Stimulated activated CD8-positive, alpha-beta memory T cell treated with anti-CD3 and anti-CD28 coated beads, Interleukin-4, amount 100 ng/mL, for 4 hours (primary cell): ENCODE measurements at places on chromosomes 4 and X.

- DNase-seq = no peak
Observed at GRCh38 chr4:52868133-52868532, 6.0 kb downstream of the RASL11B start.

GRCh38 chrX:133297284-133297683, 79.1 kb upstream of the TFDP3 start:
- DNase-seq = no peak

DNA sequence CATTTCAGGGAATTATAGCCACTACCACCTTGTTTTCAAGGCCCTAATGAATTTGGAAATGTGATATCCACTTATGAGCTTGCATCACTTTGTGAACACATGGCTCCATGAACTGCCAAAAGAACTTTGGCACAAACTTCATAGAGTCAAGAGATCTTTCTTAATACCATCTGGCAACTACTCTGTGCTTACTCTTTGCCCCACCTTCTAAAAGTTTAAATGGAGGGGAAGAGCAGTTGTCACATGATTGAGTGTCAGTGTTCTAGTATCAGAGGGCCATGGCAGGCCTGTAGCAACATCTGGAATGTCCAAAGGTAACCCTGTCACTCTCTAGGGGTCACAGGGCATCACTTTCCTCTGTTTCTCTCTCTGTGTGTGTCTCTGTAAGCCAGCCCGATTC, 2.6 kb upstream of the ADH1B start:
- no peak for DNase-seq

- DNase-seq = no peak
Observed at GRCh38 chr4:1600211-1600780, 83.8 kb downstream of the FAM53A start.

DNA sequence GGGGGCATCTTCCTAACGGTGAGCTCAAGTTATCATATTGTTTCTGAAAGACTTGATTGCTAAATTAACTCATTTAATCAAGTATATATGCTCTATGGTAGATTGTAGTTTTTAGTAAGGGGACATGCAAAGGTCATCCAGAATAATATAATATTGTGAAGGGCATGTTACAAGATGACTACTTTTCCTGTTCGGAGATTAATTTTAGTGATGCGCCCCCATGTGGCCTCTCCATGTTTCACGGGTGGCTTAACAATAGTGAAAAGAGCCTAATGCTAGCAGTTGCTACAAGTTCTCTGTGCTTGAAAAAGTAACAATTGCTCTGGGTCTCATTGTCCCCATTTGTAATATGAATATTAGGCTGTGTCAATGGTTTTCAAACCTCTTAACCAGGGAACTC, 12.2 kb downstream of the SMPX start:
- no peak for DNase-seq

GRCh38 chr4:53974561-53974960, 89.8 kb downstream of the CHIC2 start:
- no peak for DNase-seq

- no peak for DNase-seq
Observed at GRCh38 chr4:182642831-182643230, 274.4 kb downstream of the DCTD start.

DNA sequence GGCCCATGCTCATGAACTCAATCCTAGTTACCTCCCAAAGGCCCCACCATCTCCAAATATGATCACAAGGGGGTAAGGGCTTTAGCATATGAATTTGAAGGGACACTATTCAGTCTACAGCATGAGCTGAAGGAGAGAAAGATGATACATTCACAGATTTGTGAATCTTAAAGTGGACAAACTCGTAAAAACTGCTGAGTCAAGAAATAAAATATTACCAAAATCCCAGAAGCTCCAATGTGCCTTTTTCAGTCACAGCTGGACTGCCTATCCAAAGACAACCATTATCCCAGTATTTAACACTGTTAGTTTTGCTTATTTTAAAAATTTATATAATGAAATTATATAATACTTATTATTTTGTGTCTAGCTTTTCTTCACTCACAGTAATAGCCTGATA, 109.0 kb downstream of the CXXC4 start:
- no peak for DNase-seq

DNA sequence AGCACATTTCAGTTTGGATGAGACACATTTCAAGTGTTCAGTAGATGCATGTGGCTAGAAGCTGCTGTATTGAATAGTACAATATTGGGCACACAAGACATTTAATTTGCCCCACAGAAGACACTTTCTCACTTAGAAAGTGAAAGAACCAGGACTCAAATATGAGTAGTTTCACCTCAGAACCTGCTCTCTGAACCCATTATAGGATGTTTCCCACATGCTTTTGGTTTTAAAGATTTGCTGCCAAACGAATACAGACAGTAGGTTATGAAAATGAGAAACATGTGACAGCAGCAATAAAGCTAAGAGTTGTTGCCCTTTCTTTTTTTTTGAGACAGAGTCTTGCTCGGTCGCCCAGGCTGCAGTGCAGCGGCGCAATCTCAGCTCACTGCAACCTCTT, 32.3 kb downstream of the C4orf54 start:
- no peak for DNase-seq

DNA sequence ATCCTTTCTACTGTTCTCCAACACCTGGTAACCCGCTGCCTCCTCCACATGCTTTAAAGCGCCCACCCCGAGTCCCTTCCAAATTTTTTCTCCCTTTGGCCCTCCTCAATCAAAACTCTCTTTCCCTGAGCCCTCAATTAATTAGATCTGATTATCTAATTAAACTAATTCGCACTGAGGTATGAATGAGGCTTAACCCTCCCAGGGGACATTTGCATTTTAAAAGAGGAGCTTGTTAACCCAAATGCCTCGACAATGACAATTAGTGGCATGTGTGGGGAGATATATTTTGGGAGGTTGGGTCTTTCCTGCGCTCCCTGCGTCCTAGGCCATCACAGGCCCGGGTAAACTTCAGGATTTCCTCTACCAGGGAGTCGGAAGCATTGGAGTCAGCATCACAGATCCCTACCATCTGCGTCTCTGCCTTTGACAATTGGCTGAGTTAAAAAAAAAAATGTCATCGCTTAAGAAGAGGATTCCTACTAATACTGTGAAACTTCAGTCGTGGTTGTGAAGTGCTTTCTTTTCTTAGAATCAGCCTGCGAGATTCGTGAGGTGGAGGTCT, 50.6 kb downstream of the TENM3 start:
- no peak for DNase-seq

DNA sequence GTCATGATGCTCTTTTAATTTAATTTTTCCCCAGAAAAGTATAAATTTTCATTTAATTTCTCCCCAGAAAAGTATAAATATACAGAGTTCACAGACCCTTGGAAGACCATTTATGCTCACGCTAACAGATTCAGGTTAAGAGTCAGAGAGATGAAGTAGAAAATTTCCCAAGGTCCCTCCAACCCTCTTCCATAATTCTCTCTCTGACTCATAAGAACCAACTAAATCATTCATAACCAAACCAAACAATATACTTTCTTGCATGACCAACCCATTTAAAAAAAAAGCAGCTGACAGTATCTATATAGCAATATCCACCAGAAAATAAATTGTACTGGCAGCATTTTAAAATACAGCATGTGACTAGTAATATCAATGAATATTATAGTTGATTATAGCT, 3.9 kb downstream of the KLHL8 start:
- DNase-seq = no peak

DNA sequence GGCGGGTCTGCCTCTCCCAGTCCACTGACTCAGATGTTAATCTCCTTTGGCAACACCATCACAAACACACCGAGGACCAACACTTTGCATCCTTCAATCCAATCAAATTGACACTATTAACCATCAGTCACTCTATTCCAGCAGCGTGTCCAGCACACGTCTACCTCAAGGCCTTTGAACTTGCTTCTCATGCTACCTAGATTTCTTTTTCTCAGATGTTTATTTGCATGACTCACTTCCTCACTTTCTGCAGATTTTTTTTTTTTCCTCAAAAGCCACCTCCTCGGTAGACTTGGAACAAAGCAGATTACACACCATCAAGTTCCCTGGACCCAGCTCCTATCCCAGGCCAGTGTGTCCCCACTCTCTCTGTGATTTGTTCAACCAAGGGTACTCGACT, 49.5 kb downstream of the SUPT20HL2 start:
- DNase-seq = no peak

DNA sequence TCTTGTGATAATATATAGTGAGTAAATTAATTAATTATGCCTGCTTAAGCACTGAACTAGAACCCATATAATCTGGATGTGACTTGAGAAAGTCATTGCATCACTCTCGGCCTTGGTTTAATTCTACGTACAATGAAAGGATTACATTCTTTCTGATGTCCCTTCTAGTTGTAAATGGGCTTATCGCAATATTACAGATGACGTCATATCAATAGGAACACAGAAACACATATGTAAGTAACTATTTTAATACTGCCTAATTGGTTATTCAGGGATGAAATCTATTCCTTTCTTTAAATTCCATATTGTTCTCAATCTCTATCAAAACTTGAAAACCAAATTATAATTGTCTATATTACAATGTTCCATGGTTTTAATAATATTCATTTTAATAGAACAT, 504.6 kb downstream of the PRR32 start:
- no peak for DNase-seq

DNA sequence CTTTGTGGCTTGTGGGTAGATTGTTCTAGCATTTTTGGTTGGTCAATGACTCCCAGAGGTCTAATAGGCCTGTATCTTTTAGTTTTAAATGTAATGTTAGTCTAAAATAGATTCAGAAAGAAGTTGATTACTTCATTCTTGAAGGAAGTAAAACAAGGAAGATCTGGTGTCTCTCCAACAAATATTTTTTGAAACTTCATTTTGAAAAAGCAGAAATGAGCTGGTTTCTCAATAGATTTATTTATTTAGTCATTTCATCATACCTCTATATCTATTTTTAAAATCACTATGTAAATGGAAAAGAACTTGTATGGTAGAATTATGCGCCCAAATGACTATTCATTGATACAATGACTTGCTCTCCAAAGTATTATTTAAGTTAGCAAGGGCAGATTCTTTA, 7.2 kb downstream of the HTR2C start:
- DNase-seq = no peak

GRCh38 chrX:123807835-123808416, 51.9 kb upstream of the XIAP start:
- DNase-seq = no peak

DNA sequence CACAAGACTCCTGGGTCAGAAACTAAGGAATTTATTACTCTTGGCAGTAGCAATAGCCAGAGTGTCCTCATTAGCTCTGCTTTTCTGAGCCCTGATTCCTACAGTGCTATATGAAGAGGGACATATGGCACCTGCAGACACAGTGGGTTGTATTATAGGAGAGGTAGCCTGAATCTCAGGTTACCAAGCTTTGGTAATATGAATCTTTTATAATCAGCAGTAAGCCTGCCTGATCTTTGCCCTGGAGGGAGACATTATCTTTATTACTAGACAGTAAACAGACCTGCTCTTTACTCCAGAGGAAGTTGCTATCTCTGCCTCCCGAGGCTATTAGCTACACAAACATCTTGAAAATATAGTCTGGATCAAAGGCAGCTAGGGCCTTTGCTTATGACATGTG, 62.5 kb upstream of the HOPX start:
- DNase-seq = no peak

GRCh38 chr4:156346959-156347385, 393.3 kb upstream of the CTSO start:
- DNase-seq = no peak

GRCh38 chr4:123699880-123700771, 303.5 kb downstream of the SPRY1 start:
- no peak for DNase-seq

DNA sequence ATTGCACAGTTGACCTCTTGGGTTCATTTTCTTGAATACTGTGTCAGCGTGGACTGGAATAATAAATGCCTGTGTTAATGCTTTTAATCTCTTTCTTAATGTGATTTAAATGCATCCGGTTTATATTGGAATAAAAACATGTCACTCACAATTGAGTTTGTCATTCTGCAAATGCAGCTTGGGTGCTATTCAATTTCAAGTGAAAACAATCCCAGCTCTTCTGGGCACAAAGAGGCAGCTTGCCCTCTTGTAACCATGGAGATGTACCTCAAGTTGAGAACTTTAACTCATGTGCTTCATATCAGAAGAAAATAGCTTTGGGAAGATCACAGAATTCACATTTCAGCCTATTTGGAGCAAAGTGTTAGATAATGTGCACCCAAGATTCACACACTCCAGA, 355.7 kb upstream of the GNPDA2 start:
- DNase-seq = no peak

DNA sequence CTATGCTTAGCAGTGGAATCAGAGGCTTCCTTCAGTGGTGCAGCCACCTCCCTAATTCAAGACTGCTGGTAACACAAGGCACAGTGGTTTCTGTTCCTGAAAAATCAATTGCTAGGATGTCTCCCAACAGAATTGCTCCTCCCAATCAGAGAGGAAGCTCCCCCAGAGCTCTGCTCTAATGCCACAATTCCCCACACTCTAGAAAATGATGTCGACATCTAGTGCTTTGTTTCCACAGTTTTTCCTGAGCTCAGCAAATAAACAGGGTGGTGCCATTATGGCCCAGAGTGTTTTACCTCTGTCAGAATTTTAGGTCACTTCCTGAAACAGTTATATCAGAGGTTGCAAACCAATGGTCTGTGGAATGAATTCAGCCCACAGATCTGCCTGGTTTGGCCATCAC, 24.7 kb downstream of the TAB3 start:
- DNase-seq = no peak

DNA sequence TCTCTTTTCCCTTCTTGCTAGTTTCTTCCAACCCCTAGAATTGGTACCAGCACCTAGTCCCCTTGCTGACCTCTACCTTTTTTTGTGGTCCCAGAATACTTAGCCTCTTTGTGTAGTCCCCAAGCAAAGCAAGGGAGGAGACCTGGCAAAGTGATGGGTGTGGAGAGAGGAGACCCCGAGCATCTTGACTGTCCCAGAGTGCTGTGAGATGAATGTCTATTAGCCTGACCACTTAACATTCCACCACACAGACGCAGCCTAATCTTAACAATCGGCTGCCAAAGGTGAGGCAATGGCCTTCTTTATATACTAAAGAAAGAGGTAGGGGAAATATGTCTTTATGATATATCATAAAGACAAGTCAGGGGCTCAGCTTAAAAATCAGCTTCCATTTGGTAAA, 55.9 kb downstream of the TRIM2 start:
- DNase-seq = no peak

DNA sequence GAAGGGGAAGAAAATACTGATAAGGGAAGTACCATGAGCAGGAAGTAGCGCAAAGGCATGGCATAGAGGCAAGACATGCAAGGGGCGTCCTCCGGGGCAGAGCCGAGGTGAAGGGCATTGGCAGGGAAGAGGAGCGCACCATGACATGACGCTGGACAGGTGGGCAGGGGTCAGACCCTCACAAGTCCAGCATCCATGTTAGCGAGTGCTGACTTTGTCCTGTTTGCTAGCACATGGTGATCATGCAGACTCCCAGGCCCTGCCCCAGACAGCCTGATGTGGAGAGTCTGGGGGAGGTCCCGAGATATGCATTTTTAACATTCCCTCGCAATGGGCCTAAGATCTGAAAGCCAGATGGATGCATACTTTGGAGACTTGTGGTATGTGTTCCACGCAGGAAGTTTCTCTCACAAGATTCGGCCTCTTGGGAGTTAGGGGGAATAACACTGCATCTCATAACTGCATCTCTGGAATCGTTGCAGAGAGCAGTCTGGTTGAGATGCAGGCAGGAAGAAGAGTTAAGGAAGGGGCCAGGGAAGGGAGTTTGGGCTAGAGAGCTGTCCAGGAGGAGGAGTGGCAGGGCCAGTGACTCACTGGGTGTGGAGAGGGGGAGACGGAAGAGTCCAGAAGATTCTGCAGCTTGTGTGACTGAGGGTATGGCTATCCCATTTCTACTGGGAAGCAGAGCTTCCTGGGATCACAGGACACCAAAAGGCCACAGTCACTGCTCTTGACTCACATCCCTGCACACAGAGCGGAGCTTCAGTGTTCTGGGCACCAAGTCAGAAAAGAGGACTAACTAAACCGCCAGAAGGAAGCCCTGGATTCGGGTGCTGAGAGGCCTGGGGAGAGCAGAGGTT, 59.7 kb downstream of the FAM184B start:
- no peak for DNase-seq
